NCI-H1105 treated with DMSO at 0.1 percent for 48 hours (cell line): ENCODE measurements at places on chromosomes 6 and 20.
A peak's percentile ranks its signal among the peaks of the same experiment; 100 is the strongest.

- DNase-seq, result no peak
Observed at GRCh38 chr6:25219917-25220278, 59.3 kb upstream of the CARMIL1 start.

- no peak for DNase-seq
Observed at GRCh38 chr20:37276494-37277252, 12.8 kb upstream of the MANBAL start.

DNA sequence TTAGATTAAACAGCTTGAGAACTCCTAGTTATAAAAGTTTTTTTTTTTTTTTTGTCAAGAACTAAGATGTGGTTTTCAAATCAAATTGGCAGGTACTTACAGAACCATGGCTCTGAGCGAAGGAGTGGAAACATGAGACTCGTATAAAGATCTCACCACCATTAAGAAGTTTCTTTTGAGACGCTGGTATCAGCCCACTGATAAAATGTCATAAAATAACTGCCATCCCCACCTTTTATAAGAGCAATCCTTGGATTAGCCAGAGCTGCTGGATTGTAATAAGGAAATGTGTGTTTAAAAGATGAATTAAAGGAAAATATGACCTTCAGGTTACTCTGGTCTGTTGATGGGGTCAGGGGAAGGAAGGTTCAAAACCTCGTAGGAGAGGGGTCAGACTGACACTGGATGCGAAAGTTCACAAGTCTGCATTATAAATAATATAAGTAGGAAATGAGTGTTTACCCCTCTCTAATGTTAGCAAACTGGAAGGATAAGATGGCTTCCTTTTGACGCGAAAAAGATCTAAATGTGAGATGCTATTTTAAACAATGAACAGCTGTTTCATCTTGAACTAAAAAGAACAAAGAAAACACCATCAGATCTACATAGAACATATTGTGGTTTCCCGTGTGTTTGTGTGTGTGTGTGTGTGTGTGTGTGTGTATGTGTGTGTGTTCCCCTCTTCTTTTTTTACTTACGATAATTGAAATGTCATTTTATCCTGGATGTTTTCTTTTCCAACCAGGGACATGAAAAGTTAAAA, 386.8 kb upstream of the JAG1 start:
- DNase-seq, result no peak

- DNase-seq, result peak; percentile 58
Observed at GRCh38 chr6:87918461-87918941, 129.1 kb upstream of the SPACA1 start.

DNA sequence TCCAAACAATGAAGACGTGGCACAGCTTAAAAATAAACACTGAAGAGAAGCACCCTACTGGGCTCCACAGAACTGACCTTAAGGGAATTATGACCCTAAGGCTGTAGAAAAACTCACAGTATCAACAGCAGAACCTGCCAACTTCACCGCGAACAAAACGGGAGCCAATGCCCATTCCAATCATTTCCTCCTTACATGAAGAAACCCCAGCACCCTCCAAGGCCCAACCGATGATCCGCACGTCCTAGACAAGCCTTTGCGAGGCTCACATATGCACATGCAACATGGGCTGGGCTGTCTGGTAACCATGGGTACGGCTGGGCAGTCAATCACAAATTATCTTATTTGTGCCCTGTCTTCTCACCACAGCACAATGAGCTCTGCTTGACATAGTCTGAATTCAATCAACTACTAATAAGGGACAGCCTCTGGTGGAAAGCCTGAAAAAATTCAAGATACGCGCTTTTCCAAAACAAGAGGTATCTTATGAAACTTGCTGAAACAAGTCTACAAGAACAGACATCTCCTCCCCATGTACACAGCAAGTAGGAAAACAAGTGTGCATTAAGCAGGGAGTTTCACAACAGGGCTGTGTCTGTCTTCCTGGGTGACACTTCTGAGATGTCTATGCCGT, 1.7 kb downstream of the DIDO1 start:
- no peak for DNase-seq

- no peak for DNase-seq
Observed at GRCh38 chr20:6184086-6184485, 61.3 kb upstream of the FERMT1 start.

DNA sequence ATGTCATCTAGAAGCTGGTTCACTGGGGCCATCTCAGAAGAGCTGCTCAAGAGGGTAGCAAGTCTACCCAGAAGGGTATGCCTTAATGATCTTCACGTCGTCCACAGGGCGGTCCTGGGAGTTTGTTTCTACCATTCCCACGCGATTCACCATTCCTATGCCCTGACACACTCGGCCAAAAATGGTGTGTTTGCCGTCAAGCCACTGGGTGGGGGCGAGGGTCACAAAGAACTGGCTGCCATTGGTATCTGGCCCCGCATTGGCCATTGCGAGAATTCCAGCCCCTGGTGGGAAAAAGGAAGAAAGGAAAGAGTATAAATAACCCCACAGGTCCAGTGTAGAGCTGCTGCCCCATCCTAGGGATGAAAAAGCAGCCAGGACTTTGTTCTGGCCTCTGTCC, 16.5 kb upstream of the CPNE5 start:
- DNase-seq, result no peak

DNA sequence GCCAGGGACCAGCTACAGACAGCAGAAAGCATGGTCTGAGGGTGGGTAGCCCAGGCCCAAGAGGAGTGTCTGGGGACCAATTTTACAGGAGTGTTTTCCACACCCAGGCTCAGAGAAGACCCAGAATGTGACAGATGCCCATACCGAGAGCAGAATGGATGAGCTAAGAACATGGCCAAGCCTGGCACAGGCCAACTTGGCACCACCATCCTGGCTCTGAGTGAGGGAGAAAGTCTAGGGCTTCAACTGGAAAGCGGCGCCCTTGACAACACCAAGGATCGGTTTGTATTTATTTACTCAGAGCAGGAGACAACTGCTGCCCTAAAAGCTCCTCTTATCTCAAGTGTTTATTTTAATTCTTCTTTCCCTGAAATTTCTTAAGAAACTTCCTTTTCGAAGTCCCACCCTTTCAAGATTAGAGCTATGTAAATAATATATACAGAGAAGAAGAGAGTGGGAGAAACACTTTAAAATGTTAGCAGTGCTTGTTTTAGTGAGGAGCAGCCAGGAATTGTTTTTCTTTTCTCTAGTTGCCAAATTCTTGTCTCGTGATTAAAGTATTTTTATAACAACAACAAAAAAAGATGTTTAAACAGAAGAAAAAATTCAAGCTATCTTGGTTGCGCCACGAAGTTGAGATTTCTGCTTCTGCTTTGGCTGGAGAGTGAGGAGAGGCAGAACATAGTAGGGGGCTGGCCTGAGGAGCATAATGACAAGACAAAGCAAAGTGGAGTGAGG, 16.2 kb downstream of the TNXB start:
- DNase-seq, result no peak

DNA sequence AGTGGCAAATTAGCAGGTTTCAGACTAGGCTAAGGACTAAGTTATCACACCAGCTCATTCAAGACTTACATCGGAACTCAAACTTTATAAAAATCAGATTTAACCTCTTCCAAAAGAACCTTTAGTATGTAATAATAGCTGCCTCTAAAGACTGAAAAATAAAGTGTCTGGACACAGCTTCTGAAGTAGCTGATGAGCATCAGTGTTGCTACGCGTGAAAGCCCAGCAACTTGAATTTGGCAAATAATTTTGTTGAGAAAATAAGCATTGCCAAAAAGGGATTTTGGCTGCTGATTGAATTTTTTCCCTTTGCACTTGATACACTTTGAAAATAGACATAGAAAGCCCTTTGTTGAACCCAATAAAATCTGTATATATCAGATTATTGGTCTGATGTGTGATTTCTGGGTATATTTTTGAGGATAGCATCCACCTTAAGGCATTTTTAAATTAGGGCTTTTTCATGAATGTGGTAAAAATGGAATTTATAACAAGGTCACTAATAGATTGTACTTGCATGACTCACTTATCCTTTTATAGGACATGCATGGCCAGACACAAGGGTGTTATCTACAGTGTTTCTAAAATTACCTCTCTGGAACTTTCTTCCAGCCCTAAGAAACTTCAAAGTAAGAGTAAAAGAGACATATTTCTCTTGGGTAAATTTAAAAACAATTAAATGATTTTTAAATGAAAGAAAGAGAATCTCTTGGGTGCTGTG, 350.4 kb downstream of the TENT5A start:
- no peak for DNase-seq

- no peak for DNase-seq
Observed at GRCh38 chr20:34210271-34210670, 31.0 kb upstream of the ASIP start.

GRCh38 chr20:8855315-8855714, 213.6 kb upstream of the PLCB4 start:
- no peak for DNase-seq

DNA sequence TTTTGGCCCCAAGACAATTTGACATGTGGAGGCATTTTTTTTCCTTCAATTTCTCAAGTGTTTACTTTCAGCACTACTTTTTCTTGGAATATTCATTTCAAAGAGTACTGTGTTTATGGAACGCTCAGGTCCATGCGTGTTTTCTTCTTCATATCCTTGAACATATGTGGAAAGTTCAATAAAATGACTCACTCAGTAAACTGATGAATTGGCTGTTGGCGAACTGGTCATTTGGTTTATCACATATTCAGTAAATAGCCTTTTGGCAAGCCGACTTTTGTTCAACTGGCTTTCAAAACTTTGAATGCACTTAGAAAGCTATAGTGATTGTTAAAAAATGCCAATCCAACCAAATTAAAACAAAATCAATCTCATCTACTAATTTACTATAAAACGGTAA, 964.6 kb upstream of the SLC35B3 start:
- no peak for DNase-seq

DNA sequence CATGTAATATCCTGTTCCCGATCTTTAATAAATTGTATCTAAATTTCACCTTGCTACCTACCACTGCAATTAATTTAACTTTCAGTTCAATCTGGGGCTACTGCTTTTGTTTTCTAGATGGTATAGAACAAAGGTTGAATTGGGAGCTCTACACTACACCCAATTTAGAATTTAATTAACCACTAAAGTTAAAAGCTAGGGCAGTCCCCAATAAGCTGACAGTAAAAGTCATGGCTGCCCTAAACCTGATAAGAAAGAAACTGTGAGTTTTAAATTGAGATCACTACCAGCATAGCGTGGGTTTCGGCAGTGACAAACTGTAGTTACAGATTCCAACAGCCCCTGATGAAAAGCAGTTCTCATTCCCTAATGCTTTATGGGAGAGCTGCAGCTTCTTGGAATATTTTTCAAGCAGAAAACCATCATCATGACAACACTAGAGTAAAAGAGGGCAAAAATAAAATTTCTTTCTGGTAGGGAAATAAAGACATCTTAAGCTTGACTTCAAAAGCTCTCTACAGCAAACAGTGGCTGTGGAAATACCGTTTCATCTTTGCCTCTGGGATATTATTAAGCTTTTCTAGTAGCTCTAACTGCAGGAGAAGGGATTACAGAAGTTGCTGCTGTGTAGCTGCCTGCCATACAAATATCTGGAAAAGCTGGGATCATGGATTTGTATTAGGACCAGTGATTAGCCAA, 1372.1 kb downstream of the EPHA7 start:
- no peak for DNase-seq

DNA sequence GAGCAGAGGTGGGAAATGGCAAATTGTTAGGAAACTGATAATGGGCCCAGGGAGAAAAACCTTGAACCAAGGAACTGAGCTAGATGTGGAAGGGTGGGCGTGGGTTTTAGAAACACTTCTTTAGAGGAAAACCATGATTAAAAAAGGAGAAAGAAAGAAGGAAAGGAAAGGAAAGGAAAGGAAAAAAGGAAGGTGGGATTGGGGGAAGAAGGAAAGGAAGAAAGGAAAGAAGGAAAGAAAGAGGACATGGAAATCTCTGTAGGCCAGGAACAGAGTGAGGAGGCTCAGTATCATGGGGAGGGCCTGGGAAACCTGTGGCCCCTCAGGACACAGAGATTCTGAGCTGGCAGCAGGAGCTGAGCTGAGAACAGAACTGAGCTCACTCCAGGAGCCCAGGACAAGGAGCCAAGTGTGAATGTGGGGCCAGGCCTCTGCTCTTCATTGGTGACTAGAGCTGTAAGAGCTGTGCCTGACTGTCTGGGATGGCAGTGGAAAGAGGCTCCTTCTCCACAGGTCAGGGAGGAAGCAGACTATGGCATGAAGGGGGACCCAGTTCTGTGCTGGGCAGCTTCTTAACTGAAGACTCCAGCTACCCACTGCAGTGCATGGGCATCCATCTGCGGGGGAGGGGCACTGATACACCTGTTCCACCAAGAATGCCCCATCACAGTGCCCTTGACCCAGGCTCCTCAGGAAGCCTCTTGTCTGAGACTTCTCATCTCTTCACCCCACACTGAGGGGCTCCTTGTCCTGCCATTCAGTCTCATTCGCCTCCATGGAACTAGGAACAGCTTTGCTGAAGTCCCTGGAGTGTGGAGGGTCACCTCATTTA, 116.1 kb upstream of the BACH2 start:
- DNase-seq, result no peak

- DNase-seq, result no peak
Observed at GRCh38 chr6:74606582-74607071, 599.2 kb downstream of the COL12A1 start.

DNA sequence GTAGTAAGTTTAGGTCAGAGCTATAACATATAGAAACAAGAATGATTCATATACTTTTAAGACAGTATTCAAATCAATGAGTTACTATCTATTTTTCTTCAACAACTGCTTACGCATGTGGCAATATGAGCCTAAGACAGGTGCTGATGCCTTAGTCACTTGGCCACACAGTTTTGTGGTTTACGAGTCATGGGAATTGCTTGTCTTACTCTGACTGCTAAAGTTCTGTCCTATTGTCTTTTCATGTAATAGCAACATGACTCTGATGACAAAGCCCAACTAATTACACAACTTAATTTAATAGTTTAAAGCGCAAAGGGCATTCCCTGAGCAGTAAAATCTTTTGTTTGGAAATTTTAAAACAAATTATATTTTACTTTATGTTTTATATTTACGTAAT, 159.3 kb upstream of the CENPW start:
- no peak for DNase-seq

- DNase-seq, result no peak
Observed at GRCh38 chr6:70394518-70395300, 18.6 kb upstream of the FAM135A start.

DNA sequence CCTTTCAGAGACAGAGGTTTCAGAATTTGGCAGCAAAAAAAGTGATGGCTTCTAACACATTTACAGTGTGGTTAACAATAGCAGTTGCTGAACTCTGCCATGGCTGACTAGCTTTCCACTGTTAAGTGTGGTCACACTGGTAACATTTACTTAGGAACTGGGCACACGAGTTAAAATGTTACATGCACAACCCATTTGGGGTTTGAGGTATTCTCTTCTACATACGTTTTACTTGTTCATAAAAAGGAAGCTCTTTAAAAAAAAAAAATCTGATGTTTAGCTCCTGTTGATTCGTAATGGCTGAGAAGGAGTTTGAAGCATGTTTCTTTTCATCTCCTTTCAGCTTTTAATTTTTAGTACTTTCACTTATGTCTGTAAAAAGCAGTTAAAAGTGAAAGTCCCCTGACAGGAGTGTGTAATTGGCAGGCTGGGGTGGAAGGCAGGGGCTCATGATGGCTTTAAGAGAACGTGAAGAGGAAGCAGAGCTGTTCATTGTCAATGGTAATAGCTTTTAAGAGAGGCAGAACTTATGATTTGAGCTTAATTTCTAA, 245.9 kb downstream of the FARS2 start:
- no peak for DNase-seq
